Stimulated activated CD8-positive, alpha-beta memory T cell treated with anti-CD3 and anti-CD28 coated beads, Interleukin-2, amount 100 ng/mL, for 1 hour (primary cell): ENCODE measurements at places on chromosomes 2 and 18.

DNA sequence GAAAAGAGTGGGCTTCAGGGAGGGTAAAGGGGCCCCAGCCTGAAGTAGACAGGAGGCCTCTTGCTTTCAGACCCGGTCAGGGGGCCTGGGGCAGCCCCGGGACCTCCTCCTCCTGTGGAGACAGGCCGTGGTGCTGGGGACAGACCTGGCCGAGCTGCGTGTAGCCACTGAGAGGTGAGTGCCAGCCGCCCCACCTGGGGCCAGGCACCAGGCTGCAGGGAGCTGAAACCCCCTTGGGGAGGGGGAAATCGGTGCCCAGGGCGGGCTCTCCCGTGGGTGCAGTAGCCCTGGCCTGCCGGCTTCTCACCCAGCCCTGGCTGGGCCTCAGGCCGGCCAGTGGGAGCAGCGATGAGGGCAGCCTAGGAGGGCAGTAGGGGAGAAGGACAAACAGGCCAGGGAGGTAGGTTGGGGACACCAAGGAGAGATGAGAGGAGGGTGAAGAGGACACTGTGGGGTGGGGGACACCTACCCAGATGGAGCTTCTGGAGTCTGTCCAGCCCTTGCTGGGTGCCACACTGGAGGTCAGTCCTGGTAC is 24.0 kb downstream of the CROCC2 start:
- DNase-seq, result no peak

DNA sequence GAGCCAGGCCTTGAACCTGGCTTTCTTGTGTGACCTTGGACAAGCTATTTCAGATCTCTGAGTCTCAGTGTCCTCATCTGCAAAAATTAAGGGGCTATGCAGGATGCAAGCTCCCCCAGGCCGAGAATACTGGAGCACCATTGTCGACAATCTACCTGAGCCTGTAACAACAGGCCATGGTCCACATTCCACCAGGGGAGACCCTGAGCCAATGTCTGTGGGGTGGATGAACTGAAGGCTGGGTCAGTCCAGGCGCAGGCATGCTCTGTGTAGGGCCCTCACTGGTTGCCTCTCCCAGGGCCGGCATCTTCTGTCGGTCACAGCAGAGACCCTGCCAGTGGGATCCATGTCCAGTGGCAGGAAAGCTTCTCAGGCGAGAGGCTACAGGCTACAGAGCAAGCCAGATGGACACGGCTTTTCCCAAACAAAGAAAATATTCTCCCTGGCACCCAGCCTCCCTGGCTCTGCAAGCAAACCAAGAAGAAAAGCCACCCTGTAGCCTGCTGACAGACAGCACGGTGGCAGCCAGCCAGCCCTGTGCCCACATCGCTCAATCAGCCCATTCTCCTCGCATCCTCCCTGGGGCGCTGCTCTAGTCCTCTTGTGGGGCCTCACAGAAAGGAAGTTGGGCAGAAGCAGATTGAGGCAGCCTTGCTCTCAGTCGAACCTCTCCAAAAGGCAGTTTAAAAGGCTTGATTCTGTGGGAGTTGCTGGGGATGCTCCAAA is 48.7 kb upstream of the FZD7 start:
- no peak for DNase-seq

GRCh38 chr2:27914041-27914804 is 23.7 kb downstream of the BABAM2 start:
- no peak for DNase-seq

DNA sequence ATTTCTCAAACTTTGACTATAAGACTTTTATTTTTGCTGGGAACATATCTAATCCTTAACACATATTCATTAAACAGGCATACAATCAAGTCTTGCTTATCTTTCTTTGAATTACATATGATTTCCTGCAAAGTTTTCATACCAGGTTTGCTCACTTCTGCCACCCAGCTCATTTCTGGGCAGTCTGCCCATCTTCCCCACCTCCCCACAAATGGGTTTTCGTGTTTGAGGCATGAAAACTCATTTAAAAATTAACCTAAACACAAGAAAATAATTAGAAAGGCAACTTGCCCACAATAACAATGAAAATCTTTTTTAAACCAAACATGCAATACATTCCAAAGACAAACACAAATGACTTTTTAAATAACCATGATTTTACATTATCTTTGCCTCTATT is 3.4 kb downstream of the CHST9 start:
- no peak for DNase-seq

GRCh38 chr18:35197296-35197695 is 43.5 kb upstream of the ZNF397 start:
- DNase-seq, result no peak

- DNase-seq, result no peak
These were observed 331.6 kb downstream of the SETBP1 start for GRCh38 chr18:45012286-45012685.

GRCh38 chr2:62293490-62294271 is 97.8 kb downstream of the B3GNT2 start:
- DNase-seq, result no peak

- DNase-seq, result no peak
These were observed 127.3 kb upstream of the NYAP2 start for GRCh38 chr2:225272173-225272572.

DNA sequence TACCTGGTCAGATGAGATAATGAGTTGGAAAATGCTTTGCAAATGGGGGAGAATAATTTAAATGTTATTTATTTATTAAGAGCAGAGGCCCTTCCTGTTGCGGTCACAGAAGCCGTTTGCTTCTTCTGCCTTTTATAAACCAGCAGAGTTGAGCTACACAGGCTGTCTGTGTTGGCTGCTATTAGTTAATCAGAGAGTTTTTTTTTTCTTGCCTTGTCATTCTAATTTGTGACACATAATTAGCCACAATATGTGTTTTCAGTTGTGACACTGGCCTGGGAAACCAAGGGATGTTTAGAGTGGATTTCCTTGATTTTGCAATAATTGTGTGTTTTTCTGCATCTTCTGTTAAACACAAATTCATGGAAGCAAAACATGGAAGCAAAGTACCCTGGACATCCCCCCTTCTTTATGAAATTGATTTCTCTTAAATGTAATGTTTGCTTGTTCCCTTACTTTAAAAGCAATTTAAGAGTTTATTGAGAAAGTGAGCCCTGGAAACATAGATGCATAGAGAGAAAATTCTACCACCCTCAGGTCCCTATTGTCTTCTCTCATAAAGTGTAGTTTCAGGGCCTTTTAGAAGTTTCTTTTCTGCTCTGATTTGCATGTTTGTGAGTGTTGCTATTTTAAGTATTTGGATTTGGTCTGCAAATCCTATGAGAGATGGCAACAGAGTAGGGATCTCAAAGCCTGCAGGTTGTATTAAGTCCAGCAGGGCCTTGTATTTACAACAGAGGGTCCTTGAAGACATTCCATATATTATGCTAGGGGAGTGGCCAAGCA is 22.8 kb upstream of the IL37 start:
- no peak for DNase-seq

GRCh38 chr2:170573671-170574070 is 141.5 kb upstream of the SP5 start:
- DNase-seq, result no peak

DNA sequence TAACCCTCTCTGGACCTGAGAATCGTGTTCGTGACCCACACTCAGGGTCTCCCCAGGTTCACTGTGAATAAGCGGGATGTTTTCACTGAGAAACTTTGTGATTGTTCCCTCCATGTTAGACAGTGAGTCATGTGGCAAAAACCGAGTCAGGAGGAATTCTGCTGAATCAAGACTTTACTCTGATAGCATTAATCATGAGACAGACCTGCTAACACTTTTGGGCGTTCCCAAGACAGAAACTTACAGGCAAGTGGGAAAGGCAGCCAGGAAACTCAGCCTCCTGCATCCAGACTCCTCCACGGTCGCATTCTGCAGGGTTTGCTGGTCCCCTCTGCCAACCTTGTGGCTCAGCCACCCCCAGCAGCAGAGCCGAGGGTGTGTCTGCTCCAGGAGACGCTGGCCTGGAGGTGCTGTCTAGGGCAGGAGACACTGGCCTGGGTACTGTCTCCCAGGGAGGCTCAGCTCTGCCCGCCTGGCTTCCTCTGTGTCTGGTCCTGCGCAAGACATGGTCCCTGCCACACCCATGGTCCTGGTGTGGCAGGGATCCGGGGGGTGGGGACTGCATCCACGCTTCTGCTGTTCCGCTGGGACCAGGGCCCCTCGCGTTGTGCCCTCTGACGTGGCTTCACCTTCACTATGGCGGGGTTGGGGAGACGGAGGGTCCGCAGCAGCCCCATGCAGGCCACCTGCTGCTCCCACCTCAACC is 177.4 kb downstream of the TWIST2 start:
- DNase-seq, result no peak

- no peak for DNase-seq
These were observed 42.8 kb downstream of the CCDC102B start for GRCh38 chr18:68840554-68841263.

GRCh38 chr2:232984451-232985207 is 28.4 kb downstream of the NGEF start:
- no peak for DNase-seq

DNA sequence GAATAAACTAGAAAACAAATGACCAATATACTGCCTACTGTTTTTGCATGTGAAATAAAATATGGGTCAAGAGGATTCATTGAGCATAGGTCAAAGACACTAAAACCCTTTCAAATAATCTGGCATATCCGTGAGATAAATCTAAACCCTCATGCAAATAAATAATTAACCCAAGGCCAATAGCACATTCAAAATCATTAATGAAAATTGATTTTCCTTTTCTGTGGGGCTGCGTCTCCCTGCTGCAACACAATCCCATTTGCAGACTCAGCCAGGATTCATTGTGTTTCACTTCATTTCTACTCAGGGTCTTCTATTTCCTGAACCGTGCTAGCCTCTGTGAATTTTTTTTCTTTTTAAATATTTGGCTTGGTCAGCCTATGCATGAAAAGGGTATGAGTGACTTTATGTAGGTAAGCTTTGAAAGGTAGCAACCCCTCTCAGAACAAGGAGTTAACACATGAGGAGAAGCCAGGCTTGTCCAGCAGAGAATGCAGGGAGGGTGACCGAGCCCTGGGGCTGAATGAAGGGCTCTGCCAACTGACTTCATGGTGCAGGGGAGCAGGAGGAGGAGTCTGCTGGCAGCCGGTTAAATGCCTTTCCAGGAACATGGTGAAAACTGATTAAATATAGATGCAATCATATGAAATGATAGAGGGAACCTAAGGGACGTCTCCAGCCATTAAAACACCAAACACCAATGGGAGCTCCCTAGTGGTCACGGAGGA is 10.3 kb upstream of the CTAGE1 start:
- DNase-seq, result no peak

DNA sequence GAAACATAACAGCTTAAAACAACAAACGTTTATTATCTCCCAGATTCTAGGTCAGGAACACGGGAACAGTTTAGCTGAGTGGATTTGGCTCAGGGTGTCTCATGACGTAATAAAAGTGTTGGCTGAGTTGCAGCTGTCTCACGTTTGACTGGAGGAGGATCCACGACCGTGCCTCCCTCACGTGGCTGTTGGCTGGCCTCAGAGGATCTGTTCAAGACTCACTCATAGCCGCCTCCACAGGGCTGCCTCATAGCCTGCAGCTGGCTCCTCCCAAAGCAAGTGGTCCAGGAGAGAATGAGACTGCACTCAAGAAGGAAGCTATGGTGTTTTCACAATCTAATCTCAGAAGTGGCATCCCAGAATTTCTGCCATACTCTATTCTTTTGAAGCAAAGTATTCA is 167.1 kb downstream of the RPRM start:
- no peak for DNase-seq

- DNase-seq, result no peak
These were observed 33.6 kb upstream of the B3GNT7 start for GRCh38 chr2:231361701-231362554.

- no peak for DNase-seq
These were observed at the start of gene SYT4 for GRCh38 chr18:43277164-43277600. TSS of gene SYT4 (minus strand) at chr18:43277490. CDS start at chr18:43277281, 209 bp downstream.

GRCh38 chr2:164523726-164524125 is 97.6 kb downstream of the GRB14 start:
- no peak for DNase-seq

GRCh38 chr2:186516396-186516795 is 30.3 kb downstream of the ZC3H15 start:
- DNase-seq, result no peak

DNA sequence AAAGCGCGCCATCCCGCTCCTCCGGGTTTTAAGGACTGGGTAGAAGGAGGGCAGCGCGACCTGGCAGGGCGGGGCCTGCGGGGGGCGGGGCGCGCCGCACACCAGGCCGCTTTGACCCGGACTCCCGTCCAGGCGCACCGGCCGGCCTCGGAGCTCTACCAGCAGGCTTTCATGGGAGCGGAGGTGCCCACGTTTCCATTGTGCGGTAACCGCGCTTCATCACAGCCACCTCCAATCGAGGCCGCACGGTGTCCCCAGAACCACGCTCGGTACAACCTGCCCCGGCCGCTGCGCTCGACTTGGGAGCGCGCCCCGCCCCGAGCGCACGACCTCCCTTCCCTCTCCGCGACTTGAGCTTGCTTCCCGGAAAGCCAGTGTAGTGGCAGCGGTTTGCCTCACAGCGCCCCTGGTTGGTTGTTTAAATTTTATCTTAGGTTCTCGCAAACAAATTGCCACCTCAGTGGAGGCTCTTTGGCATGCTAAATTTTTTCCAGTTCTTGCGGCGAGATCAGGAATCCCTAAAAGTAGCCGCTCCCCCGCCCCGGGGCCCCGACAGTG is 280 bp upstream of the CYP1B1 start:
- DNase-seq, result no peak

DNA sequence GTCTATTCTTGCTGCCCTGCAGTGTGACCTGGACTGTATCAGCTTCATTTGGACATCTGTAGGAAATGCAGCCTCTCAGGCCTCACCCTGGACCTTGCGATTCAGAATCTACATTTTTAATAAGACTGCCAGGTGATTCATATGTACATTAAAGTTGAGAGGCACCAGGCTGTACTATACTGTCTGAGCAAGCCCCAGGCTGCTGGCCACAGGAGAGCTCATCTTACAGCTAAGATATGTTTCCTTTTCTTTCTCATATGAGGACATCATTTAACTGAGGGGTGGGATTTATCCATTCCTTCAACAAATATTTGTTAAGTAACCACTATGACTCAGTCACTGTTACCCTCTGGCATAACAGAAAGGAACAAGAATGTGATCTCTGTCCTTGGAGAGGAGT is 78.2 kb upstream of the GCFC2 start:
- no peak for DNase-seq

DNA sequence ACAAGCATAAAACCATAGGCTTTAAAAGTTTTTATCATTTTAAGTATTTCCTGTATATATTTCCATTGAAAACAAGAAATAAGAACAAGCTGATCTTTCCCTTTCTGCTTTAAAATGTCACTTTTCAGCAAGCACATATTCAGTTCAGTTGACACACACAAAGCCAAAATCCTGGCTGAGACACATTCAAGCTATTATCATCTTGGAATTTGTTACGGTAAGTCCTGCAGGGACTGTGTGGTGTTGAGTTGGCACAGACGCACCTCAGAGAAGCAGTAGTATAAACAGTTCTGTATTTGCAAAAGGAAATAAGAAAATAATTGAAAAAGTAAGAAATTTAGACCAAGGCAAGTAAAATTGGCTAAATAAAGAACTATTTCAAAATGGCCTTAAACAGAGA is 10.4 kb upstream of the DAW1 start:
- no peak for DNase-seq

GRCh38 chr2:217610401-217610814 is 392.4 kb downstream of the TNS1 start:
- DNase-seq, result no peak
